NCI-H1092 (cell line): ENCODE measurements at places on chromosomes 3 and 15.

- no peak for DNase-seq
Observed at GRCh38 chr3:83096-83495, 113.5 kb upstream of the CHL1 start.

DNA sequence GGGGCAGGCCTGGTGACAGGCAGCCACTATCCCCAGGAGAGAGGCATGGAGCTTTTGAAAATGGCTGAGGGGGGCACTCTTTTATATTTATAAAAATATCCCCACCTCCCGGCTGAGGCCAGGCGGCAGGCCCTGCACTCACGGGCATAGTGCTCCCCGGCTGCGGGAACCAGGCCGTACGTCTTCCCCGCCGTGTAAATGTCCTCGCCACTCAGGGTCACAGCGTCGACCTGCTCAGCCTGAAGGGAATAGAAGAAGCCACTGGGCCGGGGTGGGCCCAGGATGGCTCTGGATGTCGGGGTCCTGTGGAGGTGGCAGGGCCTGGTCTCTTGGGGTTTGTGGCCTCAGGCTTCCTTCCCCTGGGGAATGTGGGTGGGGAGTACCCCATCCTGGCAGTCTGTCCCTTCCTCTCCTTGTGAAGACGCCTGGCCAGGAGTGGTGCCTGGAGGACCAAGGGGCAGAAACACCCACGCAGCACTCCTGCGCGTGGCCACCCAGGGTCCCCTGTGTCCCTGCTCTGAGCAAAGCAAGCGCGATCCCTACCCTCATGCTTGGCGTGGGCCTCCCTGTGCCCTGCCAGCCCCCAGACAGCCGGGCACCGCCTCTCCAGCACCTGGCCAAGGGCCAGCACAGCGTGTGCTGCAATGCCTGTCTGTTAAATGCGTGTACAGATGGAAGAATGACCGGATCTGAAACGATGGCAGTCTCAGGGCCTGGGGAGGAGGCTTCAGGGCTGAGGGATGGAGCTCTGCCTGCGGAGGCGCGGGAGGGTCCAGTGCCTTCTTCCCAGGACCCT, 18.9 kb downstream of the MELTF start:
- DNase-seq: no peak

GRCh38 chr3:100210772-100211135, 50.0 kb upstream of the TBC1D23 start:
- no peak for DNase-seq

- DNase-seq: no peak
Observed at GRCh38 chr15:35674873-35675781, 129.2 kb upstream of the DPH6 start.

- no peak for DNase-seq
Observed at GRCh38 chr15:93527374-93528050, 438.5 kb upstream of the RGMA start.

DNA sequence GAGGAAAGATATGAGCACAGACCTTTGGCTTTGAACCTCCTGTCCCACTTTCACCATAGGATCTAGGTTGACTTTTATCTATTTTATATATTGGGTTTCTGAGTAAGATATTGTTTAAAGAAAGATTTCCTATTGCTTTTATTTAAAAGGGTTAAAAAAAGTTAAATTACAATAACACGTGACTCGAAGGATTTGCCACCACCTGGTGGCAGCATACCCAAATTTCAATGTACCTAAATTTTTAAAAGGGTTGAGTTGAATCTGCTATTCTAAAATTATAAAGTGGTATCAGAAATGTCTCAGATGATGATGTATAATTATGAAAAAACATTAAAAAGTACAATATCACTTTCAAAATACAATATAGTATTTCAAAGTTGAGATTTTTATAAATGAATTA, 368.4 kb downstream of the MECOM start:
- DNase-seq: no peak

GRCh38 chr3:152100491-152101132, 168.1 kb upstream of the MBNL1 start:
- DNase-seq: no peak

DNA sequence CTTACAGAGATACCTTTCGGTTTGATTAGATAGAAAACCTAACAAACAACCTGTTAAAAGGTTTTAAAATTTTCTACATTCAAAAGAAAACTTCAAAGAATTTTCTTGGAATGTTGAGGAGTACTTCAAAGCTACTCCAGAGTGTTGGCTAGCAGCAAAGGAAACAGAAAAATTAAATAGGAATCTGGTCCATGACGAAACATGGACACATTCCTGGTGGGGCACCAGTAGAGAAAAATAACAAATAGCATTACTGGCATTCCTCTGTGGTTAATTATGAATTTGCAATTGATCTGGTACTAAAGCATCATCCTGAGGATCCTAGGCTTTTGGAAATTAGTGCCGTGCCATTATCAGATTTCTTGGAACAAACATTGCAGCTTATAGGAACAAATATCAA, 59.5 kb upstream of the DPPA4 start:
- DNase-seq: no peak

DNA sequence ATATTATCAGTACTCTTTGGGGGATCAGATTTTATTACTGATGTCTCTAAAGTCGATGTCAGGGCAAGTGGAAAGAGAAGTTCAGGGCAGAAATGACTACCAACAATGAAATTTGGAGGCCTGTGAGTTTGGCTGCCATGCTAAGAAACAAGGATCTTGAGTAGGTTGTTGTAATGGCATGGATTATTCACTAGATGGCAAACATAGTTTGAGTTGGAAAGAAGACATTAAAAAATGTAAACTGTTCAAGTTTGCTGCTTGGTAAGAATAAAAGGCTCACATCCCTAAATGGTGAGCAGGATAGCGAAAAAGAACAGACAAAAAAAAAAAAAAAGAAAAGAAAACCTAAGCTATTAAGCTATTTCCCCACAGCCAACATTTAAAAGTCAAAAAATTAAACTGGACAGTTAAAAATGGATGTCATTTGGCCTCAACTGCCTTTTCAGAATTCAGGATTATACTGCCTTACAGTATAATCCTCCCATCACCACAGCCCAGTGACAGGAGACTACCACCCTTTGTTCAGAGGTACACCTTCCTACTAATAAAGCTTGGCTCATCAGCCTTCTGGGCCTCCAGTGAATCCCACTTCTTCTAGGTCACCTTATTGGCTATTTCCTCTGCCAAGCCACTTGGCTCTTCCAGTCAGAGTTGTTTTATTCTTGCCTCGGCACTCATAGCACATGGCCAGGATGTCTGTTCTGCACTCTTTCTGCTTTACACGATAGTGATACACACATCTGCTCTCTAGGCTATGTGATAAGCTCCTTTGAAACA, 163.7 kb downstream of the PLD1 start:
- DNase-seq: no peak

GRCh38 chr15:79209116-79209515, 73.4 kb upstream of the ANKRD34C start:
- no peak for DNase-seq

GRCh38 chr15:71153823-71154524, 38.7 kb downstream of the THSD4 start:
- DNase-seq: no peak

- DNase-seq: no peak
Observed at GRCh38 chr3:48222616-48223513, at the start of gene CAMP. CAMP (plus strand) TSS chr3:48223495; CDS start chr3:48223512, 17 bp downstream.

GRCh38 chr3:35900079-35900478, 260.8 kb downstream of the ARPP21 start:
- no peak for DNase-seq

DNA sequence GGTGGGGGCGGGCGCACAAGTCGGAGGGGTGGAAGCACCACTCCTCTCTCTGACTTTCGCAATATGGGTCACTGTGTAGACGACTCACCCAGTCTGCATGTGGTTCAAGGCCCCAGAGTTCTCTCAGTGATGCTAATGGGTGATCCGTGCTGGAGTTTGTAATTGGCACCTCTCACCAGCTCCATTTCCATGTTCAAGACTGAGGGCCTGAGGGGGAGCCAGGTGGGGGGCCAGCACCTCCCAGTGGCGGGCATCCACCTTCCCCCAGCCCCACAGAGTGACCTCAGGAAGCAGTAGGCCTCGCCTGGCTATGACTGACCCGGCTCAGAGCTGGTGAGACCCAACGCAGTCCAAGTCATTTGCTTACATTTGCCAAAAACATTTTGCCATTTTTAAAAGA, 230.0 kb upstream of the ST8SIA2 start:
- no peak for DNase-seq

GRCh38 chr15:49421991-49422390, 1.1 kb upstream of the FGF7 start:
- peak; percentile 25 for DNase-seq

- DNase-seq: no peak
Observed at GRCh38 chr3:115436767-115437301, 186.5 kb upstream of the GAP43 start.

DNA sequence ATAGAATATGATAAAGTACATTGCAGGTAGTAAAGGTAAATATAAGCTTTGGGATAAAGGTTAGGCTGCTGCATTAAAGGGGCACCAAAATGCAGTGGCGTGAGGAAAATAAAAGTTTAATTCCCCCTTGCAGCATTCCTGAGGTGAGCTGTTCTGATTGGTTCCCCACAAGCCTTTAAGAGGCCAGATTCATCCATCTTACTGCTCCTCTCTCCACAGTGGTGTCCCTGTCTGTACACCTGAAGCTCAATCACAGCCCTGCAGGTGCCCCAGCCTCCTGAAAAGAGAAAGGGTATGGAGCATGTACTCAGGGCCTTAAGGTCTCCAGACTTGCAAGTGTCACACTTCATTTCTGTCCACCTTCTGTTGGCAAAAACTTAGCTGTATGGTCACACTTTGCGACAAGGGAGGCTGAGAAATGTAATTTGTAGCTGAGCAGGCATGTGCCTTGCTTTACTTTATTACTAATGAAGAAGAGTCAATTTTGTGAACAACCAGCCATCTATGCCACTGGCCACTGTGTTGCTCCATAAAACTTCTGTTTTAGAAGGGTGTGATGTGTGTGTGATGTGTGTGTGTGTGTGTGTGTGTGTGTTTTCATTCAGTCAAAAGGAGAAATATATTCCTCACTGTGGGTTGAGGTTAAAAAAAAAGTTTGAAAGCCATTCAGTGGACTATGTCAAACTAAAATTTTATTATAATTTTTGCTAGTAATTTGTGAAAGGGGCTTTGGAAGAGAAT, 12.8 kb downstream of the LACTB start:
- DNase-seq: no peak

GRCh38 chr3:171123915-171124314, 97.4 kb upstream of the SLC2A2 start:
- no peak for DNase-seq

GRCh38 chr15:40325188-40325587, 1.7 kb downstream of the INAFM2 start:
- no peak for DNase-seq

- no peak for DNase-seq
Observed at GRCh38 chr3:143084856-143085731, 34.5 kb upstream of the CHST2 start.

- DNase-seq: no peak
Observed at GRCh38 chr15:89937365-89938350, 24.9 kb upstream of the ARPIN start.

GRCh38 chr15:43187544-43188155, 2.4 kb downstream of the CCNDBP1 start:
- DNase-seq: peak; percentile 9

DNA sequence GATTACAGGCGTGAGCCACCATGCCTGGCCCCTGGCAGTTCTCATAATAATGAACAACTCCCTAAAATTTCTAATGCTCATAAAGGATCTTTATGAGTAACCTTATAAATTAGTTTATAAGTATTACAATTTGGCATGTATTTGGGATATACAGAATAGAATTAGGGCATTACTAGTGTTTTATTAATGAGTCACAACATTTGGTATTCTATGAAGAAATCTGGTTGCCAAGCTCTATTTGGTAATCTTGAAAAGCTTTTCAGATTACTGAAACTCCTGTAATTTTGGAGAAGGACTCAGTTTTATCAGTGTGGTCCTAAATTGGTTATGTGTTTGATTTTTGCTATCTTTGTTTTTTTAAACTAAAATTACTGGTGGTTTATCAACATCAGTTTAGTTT, 45.8 kb downstream of the TM6SF1 start:
- no peak for DNase-seq

DNA sequence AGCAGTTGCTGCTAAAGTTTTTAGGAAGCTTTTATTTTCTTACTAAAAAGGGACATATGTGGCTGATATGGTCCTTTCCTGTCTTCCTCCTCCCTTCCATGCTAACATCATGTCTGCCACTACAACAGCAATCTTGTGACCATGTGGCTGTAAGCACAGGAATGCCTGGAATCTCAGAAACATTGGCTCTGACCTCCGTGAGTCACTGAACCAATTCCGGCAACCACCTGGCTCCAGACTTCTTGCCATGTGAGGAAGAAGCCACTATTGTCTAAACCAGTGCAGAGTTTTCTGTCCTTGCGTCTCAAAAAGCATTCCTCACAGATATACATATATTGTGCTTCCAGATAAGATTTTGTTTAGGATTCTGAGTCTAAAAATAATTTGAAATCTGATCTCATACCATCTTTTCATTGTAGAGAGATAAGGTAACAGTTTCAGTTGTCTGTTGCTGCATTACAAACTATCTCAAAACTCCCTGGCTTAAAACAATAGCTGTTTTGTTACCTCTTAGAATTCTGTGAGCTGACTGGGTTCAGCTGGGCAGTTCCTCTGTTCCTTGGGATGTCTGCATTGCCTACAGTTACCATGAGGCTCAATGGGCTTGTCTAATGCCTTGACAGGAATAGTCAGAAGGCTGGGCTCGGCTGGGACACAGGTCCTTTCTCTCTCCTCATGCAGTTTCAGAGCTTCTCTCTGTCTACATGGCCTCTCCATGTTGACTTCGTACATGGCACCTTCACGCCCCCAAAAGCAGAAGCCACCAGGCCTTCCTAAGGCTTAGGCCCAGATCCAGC, 77.3 kb upstream of the MAGI1 start:
- DNase-seq: no peak
